ENCODE measurements at places on chromosomes 3 and 15.

- DNase-seq, result no peak
Measured at GRCh38 chr3:33919312-33920120, 121.1 kb downstream of the PDCD6IP start.

- no peak for DNase-seq
Measured at GRCh38 chr3:10173095-10173925, 8.6 kb downstream of the IRAK2 start.

- no peak for DNase-seq
Measured at GRCh38 chr3:187624588-187624987, 45.6 kb downstream of the SST start.

DNA sequence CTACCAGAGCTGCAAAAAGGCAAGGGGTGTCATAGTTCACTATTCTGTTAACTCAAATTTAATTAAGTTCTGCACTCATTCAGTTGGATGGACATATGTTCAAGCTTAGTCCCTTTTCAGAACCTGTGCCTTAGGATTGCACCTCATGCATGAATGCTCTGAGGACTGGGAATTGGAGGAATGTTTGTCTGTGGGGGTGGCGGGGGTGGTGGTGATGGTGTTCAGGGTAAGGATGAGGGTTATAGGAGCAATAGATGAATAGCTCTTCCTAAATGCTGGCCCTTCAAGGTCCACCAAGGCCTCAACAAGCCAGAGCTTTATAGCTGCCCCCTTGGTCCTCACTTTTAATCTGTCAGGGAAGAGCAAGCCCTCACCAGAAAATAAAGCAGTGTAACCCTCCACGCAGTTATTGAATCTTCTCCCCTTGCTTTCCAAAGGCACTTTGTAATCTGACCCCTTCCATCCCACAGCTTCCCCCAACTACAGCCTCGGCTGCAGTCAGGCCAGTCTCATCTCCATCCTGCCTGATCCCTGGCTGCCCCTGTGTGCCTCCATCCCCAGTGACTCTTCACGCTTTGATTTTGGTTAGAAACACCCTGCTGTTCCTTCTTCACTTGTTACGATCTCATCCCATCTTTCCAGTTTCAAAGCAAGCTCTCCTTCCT lies 221.6 kb upstream of the LMCD1 start:
- no peak for DNase-seq

- no peak for DNase-seq
Measured at GRCh38 chr3:123399653-123400052, 49.2 kb downstream of the ADCY5 start.

DNA sequence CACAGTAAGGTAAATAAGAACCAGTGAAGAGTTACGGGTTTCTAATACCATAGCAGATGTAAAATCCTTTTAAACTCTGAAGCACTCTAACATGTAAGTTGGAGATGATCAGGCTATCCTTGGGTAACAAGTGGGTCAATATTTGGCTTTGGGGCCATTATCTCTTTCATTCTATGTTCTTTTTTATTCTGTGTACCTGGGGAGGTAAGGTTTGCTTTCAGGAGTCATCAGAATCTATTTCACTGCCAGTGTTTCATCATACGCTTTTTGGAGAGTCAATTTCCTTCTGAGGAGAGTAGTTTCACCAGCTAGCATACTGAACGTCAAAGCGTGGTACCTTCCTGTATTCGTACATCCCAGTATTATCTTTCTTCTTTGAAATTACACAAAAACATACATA lies 166.5 kb downstream of the GMNC start:
- no peak for DNase-seq

- DNase-seq, result no peak
Measured at GRCh38 chr15:63010386-63010785, 32.2 kb upstream of the TPM1 start.

GRCh38 chr3:186886202-186886981 lies 43.9 kb downstream of the ADIPOQ start:
- no peak for DNase-seq

GRCh38 chr3:16147220-16147994 lies 27.1 kb upstream of the GALNT15 start:
- DNase-seq, result no peak

- DNase-seq, result no peak
Measured at GRCh38 chr15:55823191-55823670, 80.3 kb upstream of the PRTG start.

DNA sequence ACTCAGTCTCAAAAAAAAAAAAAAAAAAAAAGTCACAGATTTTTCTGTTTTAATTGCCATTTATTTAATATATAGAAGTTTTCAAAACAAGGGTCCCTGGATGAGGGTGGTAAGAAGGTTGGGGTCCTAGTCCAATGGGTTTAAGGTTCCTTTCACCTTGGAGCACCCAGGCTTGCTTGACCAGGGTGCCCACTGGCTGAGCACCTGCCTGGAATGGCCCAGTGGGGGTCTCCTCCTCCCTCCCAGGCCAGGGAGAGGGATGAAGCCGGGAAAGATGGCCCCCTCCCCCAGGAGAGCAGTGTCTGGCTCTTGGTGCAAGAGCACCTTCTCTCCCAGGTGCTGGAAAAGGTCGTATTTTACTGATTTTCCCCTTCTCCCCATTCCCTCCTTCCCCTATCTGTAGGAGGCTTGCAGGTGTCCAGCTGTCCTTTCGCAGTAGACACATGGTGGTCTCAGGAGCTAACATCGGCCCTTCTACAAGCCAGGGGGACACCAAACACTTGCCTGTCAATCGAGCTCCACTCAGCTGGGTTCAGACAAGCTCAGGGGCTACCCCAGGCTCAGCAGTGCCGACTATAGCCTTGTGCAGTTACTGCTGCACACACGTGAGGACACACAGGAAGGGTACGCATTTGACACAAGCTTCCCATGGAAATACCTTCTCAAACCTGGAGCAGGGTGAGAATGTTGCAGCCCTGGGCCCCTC lies 112.3 kb upstream of the KLF13 start:
- DNase-seq, result no peak

DNA sequence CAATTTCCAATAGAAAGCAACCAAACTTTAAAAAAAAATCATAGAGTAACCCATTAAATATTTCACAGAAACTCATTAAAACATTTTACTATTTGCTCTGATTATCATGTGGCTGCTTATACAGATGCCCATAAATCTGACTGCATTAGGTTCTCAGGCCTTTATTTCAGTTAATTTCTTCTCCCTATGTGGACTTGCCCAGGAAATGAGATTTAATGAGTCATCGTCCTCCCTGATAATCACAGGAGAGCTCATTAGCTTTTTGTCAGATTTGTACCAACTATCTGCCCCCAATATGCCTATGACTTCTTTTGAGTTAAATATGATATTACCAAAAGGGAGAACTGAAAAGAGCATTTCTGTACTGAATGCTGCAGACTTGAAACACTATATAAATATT lies 168.0 kb downstream of the FOXB1 start:
- no peak for DNase-seq

GRCh38 chr15:69475769-69476358 lies 23.2 kb downstream of the RPLP1 start:
- peak; percentile 71 for DNase-seq

GRCh38 chr3:188578576-188579363 lies 424.8 kb downstream of the LPP start:
- DNase-seq, result peak; percentile 26

- DNase-seq, result no peak
Measured at GRCh38 chr3:56764904-56765547, 36.7 kb downstream of the ARHGEF3 start.

DNA sequence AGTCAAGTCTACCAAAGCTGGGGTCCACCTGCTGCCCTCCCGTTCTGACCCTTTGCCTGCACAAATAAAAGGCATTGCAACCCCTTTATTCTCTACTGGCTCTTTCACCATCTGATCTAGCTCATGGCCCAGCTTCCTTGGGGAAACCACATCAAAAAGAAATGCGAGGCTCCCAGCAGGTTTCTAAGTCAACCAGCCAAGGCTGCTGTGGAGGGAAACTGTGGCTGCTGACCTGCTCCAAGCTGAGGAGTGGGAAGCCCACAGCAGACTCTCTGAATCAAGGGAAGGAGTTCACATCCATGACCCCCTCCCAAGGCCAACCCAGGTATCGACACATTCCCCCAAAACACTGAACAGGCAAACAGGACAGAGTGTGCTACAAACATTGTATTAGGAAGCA lies 25.2 kb upstream of the SLCO2A1 start:
- no peak for DNase-seq

- DNase-seq, result no peak
Measured at GRCh38 chr3:41662288-41662687, 299.6 kb downstream of the ULK4 start.

DNA sequence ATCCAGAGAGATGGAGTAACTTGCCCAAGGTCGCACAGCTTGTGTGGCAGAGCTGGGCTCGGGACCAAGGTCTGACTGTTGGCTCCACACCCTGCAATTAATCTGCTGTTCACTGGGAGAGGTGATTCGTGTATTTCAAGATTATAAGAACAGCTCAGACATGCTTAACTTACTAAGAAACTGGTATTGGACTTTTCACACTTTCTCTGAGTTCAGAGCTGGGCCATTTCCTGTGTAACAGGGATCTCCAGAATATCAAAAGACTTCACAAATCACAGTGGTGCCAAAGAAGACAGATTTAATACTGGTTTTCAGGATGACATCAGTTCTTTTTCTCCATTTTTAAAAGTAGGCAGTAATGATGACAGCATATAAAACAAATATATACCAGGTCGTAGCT lies 156.8 kb upstream of the UBE2E1 start:
- DNase-seq, result no peak

- no peak for DNase-seq
Measured at GRCh38 chr3:159977295-159977694, 11.3 kb upstream of the IL12A start.

- no peak for DNase-seq
Measured at GRCh38 chr3:166243511-166243910, 406.3 kb upstream of the BCHE start.

DNA sequence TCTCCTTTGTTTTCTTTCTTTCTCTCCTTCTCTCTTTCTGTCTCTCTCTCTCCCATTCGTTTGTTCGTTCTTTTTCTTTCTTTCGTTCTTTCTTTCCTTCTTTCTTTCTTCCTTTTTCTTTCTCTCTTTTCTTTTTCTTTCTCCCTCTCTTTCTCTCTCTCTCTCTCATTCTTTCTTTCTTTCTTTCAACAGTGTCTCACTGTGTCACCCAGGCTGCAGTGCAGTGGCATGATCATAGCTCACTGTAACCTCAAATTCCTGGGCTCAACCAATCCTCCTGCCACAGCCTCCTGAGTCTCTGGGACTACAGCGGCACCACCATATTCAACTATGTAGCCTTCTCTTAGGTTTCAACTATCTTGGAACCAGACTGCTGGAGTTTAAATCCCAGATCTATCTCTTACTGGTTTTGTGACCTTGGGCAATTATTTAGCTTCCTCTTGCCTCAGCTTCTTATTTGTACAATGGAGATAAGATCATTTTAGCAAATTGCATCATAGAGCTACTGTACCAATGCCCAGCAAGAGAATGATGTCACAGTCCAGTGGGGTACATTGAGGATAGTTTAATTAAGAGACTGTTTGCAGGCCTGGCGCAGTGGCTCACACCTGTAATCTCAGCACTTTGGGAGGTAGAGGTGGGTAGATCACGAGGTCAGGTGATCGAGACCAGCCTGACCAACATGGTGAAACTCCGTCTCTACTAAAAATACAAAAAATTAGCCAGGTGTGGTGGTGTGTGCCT lies 27.3 kb upstream of the PARL start:
- no peak for DNase-seq

DNA sequence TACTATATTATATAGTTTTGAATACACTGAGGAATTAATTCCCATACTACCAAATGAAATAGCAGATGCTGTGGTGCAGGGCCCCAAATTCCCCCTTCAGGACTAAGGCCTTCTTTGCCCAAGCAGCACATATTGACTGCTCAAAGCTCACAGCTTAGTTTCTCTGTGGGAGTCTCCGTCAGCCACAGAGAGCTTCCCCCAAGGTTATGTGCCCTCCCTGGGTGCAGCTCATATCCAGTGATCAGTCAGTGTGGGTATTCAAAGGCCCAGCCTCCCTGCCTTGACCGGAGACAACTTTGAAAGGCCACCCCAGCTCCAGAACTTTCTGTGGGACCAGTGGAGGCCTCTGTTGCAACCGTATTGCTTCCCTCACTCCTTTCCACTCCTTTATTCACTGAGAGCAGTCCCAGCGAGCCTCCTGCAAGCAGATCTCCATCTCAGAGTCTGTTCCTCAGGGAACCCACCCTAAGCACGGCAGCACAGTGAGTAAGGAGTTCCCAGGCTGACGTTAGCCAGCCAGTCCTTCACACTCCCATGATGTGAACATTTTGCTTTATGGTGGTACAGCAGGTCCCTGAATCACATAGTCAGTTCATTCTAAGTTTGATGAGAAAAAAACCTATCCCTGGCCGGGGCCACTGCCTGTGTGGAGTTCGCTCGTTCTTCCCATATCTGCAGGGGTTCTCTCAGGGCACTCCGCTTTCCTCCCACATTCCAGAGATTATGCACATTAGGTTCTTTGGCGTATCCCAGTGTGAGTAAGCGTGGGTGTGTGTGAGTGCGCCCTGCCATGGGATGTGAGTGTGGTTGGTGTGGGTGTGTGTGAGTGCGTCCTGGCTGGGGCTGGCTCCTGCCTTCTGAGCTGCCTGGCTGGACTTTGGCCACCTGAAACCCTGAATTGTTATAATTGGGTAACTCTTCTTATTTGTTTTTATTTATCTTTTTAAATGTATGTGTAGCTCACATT lies 64.4 kb upstream of the PPARG start:
- DNase-seq, result no peak

- DNase-seq, result no peak
Measured at GRCh38 chr3:12705981-12706380, 42.1 kb upstream of the RAF1 start.

DNA sequence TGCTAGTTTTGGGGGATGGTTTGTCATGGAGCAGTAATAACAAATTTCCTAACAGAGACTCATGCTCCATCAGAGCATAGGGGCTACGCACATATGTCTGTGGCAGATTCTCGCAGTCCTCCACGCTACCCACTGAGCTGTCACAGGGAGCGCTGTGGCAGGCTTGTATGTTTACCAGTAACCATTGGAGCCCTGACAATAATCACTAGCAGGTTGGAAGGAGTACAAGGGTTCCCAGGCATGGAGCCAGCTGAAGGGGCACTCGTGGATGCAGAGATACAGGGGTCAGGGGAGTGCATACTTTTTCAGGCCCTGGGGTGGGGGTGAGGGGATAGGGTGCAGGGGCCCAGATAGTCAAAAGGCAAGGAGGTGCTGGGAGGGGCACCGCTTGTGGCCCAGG lies 7.9 kb upstream of the GP9 start:
- DNase-seq, result no peak

DNA sequence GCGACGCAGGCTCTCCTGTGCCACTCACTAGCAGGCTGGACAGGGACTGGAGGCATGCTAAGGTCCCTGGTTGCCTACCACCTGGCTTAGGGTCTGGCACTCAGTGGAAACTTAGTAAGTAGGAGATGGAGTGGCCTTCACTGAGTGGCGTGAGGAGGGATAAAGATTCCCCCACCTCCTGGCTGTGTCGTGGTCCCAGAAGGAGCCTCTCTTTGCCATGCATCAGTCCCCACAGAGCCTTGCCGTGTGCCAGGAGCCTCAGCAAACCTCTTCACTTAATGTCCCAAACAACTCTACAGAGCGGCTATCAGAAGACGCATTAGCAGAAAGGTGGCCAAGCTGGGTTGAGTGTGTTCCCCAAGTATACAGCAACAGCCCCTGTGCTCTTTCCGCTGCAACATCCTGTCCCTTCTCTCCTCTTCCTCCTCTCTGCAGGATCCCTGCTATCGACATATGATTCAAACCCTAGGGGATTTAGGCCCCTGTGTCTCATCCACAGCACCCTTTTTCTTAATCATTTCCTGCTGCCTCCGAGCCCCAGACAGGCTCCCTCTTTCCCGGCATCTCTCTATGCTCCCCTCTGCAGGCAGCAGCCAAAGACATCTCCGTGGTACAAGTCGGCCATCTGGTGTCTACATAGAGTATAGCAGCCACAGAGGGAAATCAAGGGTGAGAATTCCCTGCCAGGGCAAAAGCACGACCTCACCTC lies 66.7 kb downstream of the SLC6A1 start:
- no peak for DNase-seq

GRCh38 chr15:63340878-63341277 lies 40.8 kb downstream of the CA12 start:
- no peak for DNase-seq

Data from CD4-positive, alpha-beta T cell treated with Interleukin-1 beta for 1 hour (primary cell).